ENCODE measurements at places on chromosomes 5 and 9. TPM values are rescaled to one million over a fixed set of nuclear protein-coding genes. Genes with fewer than 3 reads are reported as not detected.

The ST8SIA4 gene
- polyA plus RNA-seq = 0.31 TPM

The LMX1B gene
- not detected for polyA plus RNA-seq

The SCGB3A2 gene
- not detected for polyA plus RNA-seq

The OR1J2 gene
- polyA plus RNA-seq = not detected

The LRRC19 gene
- polyA plus RNA-seq = not detected

The ITGA2 gene
- 0.05 TPM for polyA plus RNA-seq

The ACSL6 gene
- polyA plus RNA-seq = 90.7 TPM

The ITK gene
- polyA plus RNA-seq = not detected

The FLT4 gene
- polyA plus RNA-seq = not detected

The KYAT1 gene
- polyA plus RNA-seq = 14.1 TPM

The FOXD4L6 gene
- polyA plus RNA-seq = not detected

The PCDHGB2 gene
- 0.08 TPM for polyA plus RNA-seq

The CA9 gene
- polyA plus RNA-seq = not detected

The PLPP1 gene
- 128 TPM for polyA plus RNA-seq

The CMBL gene
- polyA plus RNA-seq = 16.6 TPM

The UNC13B gene
- polyA plus RNA-seq = 6.6 TPM

The FYB1 gene
- 0.87 TPM for polyA plus RNA-seq

Data from Purkinje cell (primary cell).